ENCODE measurements at places on chromosomes 12 and 14.

GRCh38 chr12:104577581-104577981 is 120.8 kb downstream of the CHST11 start:
- no peak for DNase-seq

DNA sequence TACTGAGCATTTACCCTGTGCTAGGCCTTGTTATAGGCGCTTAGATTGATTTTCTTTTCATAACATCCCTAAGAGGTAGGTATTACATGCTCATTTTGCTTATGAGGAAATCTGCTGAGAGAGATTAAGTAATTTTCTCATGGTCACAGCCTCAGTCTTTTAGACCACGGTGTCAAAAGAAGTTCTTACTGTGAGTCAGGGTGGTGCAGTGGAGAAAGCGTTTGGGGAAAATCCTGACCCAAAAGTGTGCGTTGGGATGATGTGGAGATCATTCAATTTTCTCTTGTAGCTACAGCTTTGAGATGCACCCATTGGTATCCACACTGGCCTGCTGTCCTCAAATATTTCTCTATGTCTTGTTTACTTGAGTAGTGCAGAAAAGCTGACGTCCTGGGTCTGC is 8.2 kb downstream of the ANG start:
- DNase-seq, result no peak

GRCh38 chr14:92542766-92543554 is 29.4 kb downstream of the RIN3 start:
- no peak for DNase-seq

DNA sequence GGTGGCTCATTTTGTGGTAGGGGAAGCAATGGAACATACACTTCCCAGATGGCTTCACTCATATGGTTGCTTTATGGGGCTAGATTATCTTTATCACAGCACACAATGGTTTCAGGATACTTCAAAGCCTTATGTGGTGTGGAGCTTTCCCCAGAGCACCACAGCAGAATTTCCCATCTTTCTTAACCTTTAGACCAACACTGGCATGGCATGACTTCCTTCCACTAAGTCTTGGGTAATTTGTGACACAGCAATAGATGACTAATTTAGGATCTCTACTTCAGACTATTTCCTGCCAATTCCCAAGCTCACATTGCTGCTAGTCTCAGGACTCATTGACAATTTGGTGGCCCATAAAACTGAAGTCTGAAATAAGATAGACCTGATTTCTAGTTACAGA is 36.9 kb upstream of the DCN start:
- no peak for DNase-seq

GRCh38 chr14:67192366-67192765 is 3.1 kb downstream of the GARIN2 start:
- DNase-seq, result no peak

DNA sequence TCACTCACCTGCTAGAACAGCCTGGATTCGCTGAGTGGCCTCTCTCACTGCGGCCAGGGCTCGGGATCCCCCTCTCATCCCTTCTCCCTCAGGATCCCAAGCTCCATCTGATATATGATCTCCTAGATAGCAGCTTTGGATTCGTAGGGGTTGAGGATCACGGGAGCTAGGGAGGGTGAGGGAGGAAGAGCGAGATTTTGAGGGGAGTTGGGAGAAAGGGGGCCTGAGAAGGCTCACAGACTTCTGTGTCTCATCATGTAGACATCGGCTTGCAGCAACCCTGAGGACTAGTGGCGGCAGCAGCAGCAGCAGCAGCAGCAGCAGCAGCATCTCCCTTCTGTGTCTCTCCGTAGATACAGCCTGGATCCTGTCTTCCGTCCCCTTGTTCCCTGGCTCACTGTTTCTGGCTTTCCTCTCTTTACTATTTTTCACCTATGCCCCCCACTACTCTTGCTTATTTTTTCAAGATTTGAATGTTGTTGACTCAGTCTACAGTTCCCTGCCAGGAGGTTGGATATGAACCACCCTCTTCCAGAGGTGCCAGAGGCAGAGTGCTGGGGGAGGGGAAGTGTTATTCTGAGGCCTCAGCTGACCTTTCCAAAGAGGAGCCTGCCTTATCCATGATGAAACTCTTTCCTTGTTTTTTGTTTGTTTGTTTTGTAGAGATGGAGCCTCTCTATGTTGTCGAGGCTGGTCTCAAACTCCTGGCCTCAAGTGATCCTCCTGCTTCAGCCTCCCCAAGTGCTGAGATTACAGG is at the start of gene CIROP:
Gene CIROP (minus strand): TSS at position 399 of the 757 bp plus-strand sequence. CDS start 69 bp downstream, at position 330.
- no peak for DNase-seq

GRCh38 chr14:29648045-29648444 is 279.6 kb downstream of the PRKD1 start:
- DNase-seq, result no peak

GRCh38 chr14:106831322-106831720 is 1304.9 kb downstream of the TMEM121 start:
- DNase-seq, result no peak

DNA sequence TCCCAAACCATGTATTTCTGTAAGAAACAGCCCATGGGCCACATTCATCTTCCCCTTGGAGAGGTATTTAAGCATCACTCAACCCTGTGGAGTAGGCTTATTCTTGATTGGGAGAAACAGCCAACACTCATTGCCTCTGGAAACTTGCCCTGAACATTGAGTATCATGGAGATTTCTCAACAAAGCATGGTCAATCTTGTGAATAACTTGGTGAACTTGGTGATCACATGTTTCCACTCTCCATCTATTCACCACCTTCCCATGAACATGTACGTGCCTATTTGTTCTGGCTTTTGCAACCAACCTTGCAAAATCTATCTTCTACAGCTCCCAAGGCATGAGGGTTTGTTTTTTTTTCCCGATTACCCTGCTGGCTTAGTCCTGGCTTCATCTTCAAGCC is 163.2 kb downstream of the PAH start:
- DNase-seq, result no peak

DNA sequence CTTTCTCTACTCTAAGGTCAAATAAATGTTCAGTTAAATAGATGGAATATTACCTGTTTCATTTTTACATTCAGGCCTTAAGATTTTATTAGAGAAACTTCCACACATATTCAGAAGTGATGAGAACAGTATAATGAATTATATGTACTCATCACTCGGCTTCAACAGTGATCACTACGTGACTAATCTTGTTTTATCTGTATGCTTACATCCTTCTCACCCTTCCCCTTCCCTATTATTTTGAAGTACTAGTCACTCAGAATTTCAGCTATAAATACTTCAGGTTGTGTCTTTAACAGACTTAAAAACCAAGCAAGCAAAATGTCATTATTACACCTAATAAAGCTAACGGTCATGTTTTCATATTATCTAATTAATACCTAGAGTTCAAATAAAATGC is 34.9 kb downstream of the ETV6 start:
- DNase-seq, result no peak

GRCh38 chr12:32533971-32534590 is 134.7 kb downstream of the FGD4 start:
- no peak for DNase-seq

DNA sequence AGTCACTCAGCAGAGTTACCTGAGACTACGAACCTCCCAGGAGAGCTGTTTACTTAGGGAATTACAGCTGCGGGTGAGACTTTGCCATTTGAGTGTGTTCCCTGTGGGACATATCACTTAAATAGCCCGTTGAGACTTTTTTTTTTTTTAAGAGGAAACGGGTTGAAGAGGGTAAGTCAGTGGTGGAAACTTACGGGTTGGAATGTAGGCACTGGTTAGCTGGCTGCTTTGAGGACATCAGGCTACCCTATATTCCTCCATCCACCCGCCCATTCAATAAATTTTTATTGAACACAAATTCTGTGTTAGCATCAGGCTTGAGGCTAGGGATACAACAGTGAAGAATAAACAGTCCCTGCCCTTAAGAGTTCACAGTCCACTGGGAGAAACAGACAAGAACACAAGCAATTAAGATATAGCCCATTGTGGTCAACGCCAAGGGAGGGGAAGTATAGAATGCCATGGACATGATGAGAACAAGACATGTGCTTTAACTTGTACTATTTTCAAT is 88.1 kb upstream of the CPSF6 start:
- DNase-seq, result no peak

DNA sequence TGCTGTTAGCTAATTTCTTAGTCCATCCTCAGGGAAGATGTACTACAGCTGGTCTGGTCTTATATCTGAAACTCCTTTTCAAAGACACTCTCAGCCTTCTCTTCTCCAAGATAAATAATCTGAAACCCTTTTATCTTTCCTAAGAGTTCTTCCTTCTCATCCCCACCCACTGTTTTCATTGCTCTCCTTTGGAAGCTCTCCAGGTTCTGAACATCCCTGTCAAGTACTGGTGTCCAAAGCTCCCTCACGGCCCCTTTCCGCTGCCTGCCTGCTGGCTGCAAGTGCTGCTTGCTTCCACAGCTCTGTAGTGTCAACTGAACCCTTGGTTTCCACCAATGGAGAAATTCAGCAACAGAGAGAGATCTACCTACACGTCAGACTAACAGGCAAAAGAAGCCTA is 6.6 kb upstream of the SLC6A13 start:
- DNase-seq, result no peak

GRCh38 chr12:79634957-79635471 is 55.8 kb downstream of the PAWR start:
- no peak for DNase-seq

DNA sequence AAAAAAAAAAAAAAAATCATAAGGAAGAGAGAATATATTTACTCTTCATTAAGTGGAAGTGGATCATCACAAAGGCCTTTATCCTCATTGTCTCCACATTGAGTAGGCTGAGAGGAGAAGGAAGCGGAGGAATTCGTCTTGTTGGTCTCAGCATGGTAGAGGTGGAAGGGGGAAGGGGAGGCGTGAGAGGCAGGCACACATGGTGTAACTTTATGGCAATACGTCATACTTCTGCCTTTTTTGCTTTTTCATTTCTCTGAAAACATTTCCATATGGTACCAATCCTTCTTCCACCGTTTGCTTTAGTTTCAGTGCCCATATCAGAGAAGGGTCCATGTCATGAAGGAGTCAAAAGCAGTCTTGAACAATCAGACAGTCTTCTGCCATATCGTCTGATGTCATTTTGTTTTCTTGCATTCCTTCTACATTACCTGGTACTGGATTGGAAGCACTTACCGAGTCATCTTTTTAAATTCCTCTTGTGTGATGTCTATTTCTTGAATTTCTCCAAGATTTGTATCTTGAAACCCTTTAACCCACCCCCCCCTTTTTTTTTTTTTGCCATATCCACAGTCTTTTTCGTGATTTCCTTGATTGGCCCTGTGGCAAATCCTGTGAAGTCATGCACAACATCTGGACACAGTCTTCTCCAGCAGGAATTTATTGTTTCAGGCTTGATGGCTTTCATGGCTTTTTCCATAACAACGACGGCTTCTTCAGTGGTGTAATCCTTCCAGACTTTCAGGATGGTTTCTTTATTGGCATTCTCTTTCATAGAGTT is 8.9 kb downstream of the FUT8 start:
- DNase-seq, result no peak

- DNase-seq, result no peak
These were observed 449.6 kb upstream of the RGS6 start for GRCh38 chr14:71482671-71483070.

GRCh38 chr14:22472935-22473854 is 115.8 kb downstream of the DAD1 start:
- DNase-seq, result no peak

GRCh38 chr14:45194964-45195363 is 58.0 kb downstream of the MIS18BP1 start:
- DNase-seq, result no peak

GRCh38 chr12:84802161-84802560 is 110.4 kb downstream of the SLC6A15 start:
- DNase-seq, result no peak

DNA sequence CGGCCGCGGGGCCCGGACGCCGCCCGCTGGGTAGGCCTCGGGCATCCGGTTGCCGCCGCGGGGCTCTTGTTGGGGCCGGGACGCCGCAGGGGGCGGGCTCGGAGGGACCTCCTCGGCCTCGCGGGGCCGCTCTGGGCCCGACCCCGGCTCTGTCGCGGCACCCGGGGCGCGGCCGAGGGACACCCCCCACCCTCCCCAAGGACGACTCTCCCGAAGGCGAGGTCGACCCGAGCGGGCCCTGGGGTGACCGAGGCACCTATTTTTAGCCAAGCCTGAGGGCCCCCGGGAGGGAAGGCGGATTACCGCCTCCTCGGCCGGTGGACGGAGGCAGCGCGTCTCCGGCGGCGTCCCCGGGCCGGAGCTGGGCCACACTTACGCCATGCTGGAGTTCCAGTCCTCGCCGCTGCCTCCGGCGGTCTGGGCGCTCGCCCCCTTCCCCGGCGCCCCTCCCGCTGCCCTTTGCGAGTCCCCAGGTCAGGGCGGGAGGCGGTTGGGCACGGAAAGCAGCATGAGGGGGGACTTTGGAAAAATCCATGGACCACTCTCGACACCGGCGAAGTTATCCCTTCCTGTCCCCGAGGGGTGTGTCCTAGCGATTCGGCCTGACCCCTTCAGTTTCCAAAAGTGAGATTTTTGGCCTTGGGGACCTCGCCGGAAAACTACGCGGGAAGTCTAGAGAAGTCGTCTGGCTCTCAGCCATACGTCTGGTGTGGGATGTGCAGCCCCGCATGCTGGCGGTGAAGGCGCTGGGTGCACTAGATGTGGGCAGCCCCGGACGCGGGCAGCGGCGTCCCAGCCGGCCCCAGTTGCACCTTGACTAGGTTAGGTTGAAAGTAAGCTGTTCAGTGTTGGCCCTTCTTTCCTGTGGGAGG is 699 bp downstream of the KTN1 start:
- DNase-seq, result peak; percentile 11

DNA sequence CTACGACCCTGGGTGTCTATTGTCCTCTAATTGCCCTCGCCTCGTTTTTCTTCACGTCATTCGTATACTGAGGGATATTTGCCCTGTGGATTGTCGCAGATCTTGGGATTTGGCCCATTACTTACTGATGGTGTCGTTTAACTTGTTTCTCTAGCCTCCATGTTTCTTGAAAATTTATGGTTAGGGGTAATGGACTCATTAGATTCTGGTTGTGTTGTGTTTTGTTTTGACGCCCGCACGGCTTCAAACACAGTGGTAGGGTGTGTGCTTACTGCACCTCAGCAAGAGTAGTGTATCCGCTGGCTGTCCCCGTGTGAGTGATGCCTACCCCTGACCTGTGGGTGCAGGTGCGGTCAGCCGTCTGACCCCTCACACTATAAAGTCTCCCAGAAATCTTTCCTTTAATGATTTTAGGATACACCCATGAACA is 874 bp upstream of the RNU6-8 start:
- no peak for DNase-seq

GRCh38 chr12:123475246-123475703 is 17.3 kb downstream of the SNRNP35 start:
- DNase-seq, result no peak

- DNase-seq, result no peak
These were observed 33.5 kb downstream of the FMNL3 start for GRCh38 chr12:49673446-49674317.
